Omental fat pad (tissue), 4 donors: ENCODE measurements at places on chromosomes 12 and 14. TPM values are rescaled to one million over a fixed set of nuclear protein-coding genes. Genes with fewer than 3 reads are reported as not detected.

GRCh38 chr14:29900609-29901350 is 26.9 kb downstream of the PRKD1 start:
- DNase-seq: no peak

The LHX5 gene
- not detected for total RNA-seq

The PHLDA1 gene
- total RNA-seq: 21.4 TPM

- no peak for DNase-seq
Measured at GRCh38 chr12:113292091-113292490, 42.8 kb downstream of the SLC8B1 start.

- DNase-seq: no peak
Measured at GRCh38 chr12:31323391-31324115, 2.4 kb downstream of the SINHCAF start.

GRCh38 chr12:79448816-79449215 is 241.9 kb downstream of the PAWR start:
- no peak for DNase-seq

The FBXW8 gene
- total RNA-seq: 8.9 TPM

DNA sequence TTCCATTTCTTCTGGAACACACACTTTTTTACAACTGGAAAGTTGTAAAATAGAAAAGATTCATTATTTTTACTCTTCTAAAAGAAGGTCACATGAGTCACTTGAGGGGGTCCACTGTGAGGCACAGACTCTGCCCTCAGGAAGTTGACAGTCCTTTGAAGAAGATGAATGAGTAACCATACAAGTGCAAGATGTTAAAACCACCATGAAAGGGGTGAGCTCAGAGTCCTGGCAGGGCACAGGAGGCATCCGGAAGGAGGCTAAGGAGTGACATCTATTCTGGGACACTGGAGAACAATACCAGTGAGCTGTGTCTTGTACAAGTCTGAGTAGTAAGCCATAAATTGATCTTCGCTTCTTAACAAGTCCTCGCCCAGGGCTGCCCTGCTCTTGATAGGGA is 126.0 kb upstream of the FRMD6 start:
- DNase-seq: no peak

GRCh38 chr12:59646636-59647035 is 50.8 kb downstream of the SLC16A7 start:
- DNase-seq: no peak

GRCh38 chr12:120228291-120229070 is 27.6 kb upstream of the RPLP0 start:
- peak; percentile 66 for DNase-seq

GRCh38 chr12:65189028-65189718 is 19.8 kb downstream of the LEMD3 start:
- DNase-seq: no peak

DNA sequence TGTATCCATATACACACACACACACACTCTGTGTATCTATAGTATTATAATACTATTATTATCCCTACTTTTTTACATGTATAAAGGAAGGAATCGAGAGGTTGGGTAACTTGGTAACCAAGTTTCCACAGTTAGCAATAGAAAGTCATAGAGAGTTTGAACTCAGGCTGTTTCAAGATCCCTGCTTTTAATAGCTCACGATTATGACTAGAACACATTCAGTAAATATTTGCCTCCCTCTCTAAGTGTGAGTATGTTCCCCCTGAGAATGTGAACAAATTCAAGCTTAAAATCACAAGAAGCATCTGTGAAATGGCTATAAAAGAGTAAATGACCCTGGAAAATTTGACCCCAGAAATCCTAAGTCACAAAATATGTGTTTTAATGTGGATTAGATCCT is 11.0 kb upstream of the REP15 start:
- DNase-seq: no peak

DNA sequence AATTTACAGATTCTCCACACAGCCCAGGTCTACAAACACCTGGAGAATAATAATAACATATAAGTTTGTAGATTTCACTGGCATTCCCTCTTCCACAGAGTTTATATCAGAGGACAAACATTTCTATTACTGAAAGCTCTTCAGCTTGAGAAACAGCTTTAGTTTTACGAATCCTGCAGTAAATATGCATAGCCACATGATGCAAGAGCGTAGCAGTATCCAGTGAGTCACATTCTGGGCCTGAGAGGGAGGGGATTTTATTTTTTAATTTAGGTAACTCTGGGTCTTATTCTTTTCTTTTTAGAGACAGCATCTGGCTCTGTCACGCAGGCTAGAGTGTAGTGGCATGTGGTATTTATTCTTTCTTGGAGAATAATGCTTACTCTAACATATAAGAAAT is 1002.8 kb downstream of the TRHDE start:
- no peak for DNase-seq

The TNFAIP2 gene
- total RNA-seq: 184 TPM

DNA sequence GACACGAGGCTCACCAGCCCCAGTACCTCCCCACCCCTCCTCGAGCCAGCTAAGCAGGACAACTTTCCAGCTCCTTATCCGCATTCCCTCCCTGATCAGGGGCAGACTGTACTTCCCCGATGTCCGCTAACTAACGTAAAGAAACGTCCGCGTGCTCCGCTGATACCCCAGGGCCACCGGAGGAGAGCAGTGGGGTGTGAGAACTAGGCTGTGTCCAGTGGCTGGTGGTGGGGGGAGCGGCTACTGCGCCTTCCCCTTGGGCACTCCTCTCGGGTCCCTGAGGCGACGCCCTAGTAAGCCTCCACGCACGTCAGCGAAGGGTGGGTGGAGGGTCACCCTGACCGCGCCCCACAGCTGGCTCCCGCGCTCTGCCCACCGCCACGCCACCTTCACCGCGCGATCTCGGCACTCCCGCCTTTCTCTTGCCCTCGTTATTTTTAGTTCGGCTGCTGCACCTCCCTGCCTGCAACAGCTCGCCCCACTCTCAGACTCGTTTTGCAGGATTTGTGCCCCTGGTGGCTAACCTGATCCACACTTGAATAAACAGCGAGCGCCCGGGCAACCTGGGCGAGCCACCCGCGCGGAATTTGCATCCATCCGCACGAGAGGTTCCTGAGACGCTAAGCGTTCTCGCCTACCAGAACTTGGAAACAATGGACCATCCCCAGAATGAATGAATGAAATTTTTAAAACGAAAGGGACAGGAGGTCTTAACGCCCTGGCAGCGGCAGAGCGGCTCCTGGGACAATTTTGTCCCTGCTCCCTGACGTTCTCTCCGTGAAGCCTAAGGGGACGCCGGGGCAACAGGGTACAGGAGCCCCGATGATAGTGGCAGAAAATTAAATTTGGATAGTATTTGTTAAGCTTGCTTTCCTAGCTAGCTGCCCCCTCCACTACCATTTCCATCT is 6.9 kb upstream of the BMP4 start:
- no peak for DNase-seq

The ALDH2 gene
- total RNA-seq: 129 TPM

The HOXC12 gene
- not detected for total RNA-seq

DNA sequence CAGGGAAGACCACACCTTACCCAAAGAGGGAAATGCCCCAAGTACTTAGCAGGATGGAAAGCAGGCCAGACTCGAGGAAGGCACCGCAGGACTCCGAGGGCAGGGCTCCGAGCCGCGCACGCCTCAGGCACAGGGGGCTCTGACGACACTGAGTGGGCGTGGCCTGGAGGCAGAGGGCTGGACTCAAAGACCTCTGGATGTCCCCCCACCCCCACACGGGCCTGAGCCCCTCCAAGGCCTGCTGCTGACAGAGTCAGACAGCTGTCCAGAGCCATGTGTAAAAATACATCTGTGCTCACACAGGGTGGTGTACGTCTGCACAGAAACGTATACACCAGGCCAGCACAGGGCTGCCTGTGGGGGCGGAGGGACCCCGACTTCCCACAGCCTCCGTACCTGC is 1.4 kb downstream of the AKT1 start:
- DNase-seq: no peak

DNA sequence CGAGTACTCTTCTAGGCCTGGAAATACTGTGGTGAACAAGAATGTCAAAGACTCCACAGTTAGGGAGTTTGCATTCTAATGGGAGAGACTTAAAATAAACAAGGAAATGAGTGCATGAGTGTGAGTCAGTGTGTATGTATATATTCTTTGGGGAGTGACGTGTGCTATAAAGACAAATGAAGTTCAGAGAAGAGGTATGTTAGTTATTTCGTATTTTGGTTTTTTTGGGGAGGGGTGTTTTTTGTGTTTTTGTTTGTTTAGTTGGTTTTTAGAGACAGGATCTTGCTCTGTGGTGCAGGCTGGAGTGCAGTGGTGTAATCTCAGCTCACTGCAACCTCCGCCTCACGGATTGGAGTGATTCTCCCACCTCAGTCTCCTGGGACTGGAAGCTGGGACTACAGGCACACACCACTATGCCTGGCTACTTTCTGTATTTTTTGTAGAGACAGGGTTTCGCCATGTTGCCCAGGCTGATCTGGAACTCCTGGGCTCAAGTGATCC is 74.3 kb downstream of the SRGAP1 start:
- DNase-seq: no peak

The SERPINA4 gene
- not detected for total RNA-seq

The RNASE4 gene
- 280 TPM for total RNA-seq

DNA sequence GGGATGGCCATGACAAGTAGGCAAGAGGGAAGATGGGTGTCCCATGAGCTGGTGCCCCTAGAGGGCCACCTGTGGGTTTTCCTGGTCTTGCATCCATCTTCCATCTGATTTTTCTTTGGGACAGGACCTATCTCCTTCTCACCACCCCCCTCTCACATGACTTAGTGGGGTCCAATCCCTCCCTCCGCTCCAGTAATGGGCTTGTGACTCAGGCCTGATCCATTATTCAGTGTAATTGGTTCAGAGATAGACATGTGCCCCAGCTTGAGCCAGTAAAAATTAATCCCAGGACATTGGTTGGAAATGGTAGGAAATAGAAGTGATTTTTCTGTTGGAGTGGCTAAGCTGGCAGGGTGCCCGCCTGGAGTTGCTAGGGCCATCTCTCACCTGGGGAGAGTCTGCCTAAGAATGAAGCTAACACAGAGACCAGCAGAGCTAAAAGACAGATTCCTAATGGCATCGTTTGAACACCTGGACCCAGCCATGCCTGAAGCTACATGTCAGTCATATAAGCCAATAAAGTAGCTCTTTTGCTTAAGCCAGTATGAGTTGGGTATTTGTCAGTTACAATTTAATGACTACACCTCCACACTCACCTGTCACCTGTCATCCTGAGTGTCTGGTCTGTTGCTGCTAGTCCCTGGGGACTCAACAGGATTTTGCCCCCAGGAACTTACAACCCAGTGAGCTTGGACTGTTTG is 14.7 kb downstream of the RASAL1 start:
- DNase-seq: no peak

The CFAP54 gene
- 0.60 TPM for total RNA-seq

The POTEG gene
- total RNA-seq: not detected

- DNase-seq: no peak
Measured at GRCh38 chr14:101991352-101991751, 27.0 kb downstream of the DYNC1H1 start.

- DNase-seq: no peak
Measured at GRCh38 chr14:88842414-88842813, 18.0 kb downstream of the TTC8 start.

The TCL1B gene
- total RNA-seq: not detected

DNA sequence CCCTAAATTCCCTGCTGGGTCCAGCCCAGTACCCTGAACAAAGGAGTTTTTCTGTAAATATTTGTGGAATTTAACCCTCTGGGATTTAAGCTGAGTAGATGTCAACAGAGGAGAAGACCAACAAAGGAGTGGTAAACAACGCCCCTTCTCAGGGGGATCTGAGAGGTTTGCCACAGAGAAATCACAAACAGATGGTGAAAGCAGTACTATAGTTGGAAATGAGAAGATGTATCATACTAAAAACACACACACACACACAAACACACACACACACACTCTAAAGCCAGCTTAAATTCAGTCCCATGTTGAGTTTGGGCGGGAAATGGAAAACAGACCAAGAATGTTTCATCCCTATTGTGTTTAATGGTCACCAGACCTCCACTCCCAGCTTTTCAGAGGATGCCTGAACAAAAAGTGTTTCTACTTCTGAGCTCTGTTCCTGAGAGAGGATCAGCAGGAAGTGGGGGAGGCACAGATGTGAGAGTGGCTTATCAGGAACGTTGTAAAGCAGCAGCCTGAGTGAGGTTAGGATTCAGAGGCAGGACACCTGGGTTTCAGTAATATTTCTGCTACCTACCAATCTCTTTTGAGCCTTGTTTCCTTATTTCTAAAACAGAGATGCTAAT is 3.2 kb downstream of the BIN2 start:
- DNase-seq: no peak
